ENCODE measurements at places on chromosomes 6 and 20. TPM values are rescaled to one million over a fixed set of nuclear protein-coding genes. Genes with fewer than 3 reads are reported as not detected.

DNA sequence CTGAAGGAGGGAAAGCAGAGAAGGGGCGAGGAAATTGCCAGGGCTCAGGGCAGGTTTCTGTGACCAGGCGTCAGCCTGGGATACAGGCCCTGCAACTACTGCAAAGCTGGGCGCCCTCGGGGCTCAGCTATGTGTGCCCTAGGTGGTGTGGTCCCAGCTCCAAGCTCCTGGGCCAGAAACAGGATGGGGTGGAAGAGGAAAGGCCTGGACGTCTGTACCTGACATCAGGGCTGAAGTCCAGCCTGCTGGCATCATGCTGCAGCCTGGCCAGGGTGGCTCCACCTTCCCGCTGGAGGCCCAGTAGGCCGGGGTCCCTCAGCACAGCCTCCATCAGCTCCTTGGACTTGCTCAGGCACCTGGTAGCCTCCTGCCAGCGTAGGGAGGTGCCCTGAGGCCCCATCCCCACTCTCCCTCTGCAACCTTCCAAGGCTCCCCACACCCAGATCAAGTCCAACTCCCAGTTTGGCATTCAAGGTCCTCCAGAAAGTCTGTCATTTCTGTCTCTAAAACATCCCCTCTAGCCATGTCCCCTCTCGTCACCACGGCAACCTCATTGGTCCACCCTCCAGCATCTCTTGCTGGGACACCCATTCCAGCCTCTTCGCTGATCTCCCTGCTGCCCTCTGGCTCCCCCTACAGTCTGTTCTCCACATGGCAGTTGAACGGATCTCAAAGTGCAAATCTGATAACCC lies 38.2 kb downstream of the KIAA1755 start:
- DNase-seq = peak; percentile 32

The SLC17A3 gene
- 0.29 TPM for polyA plus RNA-seq

The PRSS35 gene
- not detected for polyA plus RNA-seq

DNA sequence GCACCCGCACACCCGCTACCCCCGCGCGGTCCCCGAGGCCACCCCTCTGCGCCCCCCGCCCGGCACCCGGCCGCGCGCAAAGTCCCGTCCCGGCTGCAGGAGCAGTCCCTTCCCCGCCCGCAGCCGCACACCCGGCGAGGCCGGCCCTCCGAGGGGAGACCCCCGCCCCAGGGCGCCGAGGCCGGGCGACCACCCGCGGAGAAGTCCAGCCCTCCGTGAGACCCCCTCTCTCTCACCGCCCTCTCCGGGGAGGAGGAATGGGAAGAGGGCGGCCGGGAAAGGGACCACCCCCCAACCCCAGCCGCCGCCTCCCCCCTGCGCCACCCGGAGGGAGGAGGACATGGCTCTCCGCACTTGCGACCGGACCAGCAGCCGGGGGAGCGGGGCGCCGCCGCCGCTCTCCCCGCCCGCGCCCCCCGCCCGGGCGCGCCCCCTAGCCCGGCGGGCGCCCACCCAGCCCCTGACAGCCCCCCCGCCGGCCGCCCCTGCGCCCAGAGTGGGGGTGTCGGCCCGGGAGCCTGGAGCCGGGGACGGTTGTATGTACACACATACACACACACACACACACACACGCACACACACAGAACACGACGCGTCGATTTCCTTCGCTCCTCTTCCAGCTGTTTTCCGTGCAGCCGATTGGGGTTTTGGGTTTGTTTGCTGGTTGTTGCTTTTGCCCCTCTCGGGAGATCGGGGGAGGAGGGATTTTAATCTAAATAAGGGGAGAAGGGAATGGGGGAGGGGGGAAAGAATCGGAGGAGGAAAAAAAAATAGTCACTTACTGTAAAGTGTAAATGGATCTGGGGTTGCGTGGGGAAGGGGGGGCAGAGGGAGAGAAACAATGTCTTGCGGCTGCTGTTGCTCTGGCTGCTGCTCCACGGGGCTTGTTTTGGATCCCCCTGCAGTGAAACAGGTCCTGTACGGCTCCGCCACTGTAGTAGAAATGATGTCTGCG lies at the start of gene ATXN1:
ATXN1 (minus strand) TSS at position 945 of the 955 bp plus-strand sequence.
- DNase-seq = peak; percentile 11

GRCh38 chr6:169917153-169917552 lies 165.7 kb downstream of the ERMARD start:
- no peak for DNase-seq

DNA sequence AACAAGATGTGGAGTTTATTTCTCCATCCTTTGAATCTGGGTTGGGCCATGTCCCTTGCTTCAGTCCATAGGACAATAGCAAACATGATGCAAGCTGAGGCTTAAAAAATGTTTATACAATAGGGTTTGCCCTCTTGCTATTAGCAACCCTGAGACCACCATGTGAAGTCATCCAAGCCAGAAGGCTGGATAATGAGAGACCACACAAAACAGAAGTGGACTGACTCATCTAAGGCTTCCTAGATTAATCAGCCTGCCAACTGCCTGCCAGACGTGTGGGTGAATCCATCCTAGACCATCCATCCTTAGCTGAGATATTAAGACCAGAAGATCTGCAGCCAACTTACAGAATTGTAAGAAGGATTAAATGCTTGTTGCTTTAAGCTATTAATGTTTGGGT lies 38.1 kb upstream of the ISM1 start:
- no peak for DNase-seq

GRCh38 chr6:7328243-7328642 lies 15.2 kb upstream of the SSR1 start:
- DNase-seq = no peak

The MYBL2 gene
- 2.3 TPM for polyA plus RNA-seq

The PHACTR3 gene
- polyA plus RNA-seq = not detected

DNA sequence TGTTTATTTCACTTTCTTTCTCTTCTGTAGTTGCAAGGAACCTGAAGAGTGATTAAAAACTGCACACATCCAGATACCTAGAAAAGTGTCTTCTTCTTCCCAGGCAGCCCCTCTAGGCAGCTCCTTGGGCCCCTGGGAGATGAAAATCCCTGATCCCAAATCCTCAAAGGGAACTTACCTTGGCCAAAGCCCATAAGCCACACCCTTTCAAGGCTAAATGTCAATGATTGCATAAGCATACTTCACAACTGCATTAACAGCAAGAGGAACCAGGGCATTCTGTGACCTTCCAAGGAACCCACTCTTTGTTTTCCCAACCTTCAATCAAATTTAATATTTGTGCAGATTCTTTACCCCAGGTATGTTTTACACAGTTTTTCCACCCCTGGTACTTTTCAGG lies 4.4 kb upstream of the HMGN3 start:
- no peak for DNase-seq

The GPR63 gene
- polyA plus RNA-seq = not detected

- no peak for DNase-seq
These were observed 16.5 kb downstream of the MTHFD1L start for GRCh38 chr6:150881911-150882481.

GRCh38 chr6:131968656-131969055 lies 17.5 kb upstream of the CCN2 start:
- DNase-seq = no peak

The SOBP gene
- polyA plus RNA-seq = 2.1 TPM

Data from naive B cell (primary cell).